NCI-H69 (cell line): ENCODE measurements at places on chromosomes 3 and 15.

DNA sequence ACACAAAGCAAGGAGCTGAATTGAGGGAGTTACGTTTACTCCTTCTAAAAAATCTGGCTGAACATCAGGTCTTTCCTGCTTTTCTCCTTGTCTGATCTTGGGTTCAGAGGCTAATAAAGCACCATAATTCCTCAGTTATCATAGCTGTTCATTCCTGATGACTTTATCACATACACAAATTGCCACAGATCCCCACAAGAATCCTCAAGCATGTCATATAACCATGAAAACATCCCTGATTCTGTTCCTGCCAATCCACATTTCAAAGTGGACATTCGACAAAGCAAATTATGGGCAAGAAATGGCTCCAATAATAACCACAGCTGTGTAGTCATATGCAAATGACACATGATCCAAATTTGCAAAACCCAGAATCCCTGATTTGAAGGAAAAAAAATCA is 321.3 kb downstream of the MEX3B start:
- DNase-seq: no peak

GRCh38 chr3:151135541-151136337 is 50.3 kb downstream of the MED12L start:
- peak; percentile 23 for DNase-seq

GRCh38 chr3:104672331-104672730 is 694.4 kb upstream of the ALCAM start:
- no peak for DNase-seq

DNA sequence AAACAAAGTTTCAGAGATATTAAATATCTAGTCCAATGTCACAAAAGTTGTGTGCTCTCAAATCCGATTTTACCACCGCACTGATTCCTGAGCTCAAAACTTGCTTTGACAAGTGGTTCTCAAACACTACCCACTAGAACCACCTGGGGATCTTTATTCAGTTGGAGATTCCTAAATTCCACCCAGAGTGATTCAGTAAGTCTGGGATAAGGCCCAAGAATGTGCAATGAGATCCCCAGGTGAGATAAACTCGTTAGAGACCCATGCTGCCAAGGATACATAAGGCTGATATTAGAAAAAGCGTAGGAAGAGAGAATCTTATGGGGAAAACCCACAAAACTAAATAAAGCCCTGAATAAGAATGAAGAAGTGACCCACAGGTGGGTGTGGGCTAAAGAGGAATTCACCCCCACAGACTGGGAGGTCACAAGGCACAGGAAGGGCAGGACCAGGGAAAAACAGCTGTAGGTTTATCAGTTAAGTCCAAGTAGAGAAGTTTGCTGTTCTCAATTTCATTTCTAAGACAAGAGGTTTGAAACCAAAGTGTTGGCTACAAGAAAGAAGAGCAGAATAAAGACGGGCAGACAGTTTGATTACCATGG is 11.5 kb upstream of the RPS17 start:
- DNase-seq: no peak
